ENCODE measurements at places on chromosomes 3 and 15.

GRCh38 chr3:126474498-126475412, 936 bp downstream of the ZXDC start:
- H3K4me1 ChIP-seq: peaks cover 27% of the 10 kb centered on the region
- DNase-seq: peak; percentile 49
- no peaks in the 10 kb centered on the region for H3K36me3 ChIP-seq
- peak overlapping the region; percentile 95 for H3K27ac ChIP-seq
- peak overlapping the region; percentile 68 for H3K4me3 ChIP-seq
- H3K27me3 ChIP-seq: no peaks in the 10 kb centered on the region

DNA sequence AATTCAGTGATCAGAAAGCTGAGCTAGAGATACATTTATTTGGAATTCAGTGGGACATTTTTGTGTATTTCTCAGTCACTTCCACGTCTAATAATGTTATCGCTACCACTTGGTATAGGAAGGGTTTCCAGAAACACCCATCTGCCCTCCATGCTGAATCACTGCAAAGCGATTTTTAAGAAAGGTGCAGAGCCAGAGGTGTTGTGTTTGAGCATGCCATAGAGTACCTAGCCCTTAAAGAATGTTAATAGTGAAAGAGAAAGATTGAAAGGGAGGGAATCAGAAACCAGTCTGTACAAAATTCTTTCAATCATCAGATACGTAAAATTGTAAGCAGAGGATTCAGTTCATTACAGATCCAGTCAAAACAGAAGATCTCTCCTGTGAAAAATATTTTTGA, 80.1 kb upstream of the ARL6 start:
- H3K27me3 ChIP-seq: no peaks in the 10 kb centered on the region
- no peak for DNase-seq
- no peak overlapping the region for H3K4me3 ChIP-seq
- no peak overlapping the region for H3K27ac ChIP-seq
- H3K4me1 ChIP-seq: no peaks in the 10 kb centered on the region

DNA sequence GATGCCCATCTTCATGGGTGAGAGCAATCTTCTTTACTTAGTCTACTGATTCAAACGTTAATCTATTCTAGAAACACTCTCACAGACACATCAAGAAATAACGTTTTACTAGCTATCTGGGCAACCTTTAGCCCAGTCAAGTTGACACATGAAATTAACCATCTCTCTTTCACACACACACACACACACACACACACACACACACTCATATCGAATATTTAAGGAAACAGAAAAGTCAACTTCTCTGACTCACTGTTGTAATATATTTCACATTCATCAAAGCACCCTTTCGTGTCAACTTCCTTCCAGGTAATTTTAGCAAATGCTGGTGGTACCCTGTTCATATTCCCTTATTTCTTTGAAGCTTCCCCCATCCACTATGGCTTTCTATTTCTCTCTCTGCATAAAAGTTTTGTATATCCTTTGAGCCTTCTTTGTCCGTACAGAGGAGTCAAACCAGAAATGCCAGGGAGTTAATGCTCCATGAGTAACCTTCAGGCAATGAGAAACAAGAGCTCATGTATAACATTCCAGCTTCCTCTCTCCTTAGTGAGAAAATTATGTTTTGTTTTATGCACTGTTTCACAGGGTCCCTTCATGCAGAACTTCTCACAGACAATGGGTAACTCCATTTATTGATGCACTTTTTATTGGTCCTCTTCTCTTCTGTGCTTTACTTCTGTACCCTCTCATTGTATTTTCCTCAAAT, 335.5 kb upstream of the CBLB start:
- H3K4me1 ChIP-seq: no peaks in the 10 kb centered on the region
- no peak for DNase-seq
- H3K27ac ChIP-seq: no peak overlapping the region
- H3K27me3 ChIP-seq: no peaks in the 10 kb centered on the region

GRCh38 chr3:24388611-24389010, 106.0 kb downstream of the THRB start:
- no peaks in the 10 kb centered on the region for H3K36me3 ChIP-seq
- no peaks in the 10 kb centered on the region for H3K4me1 ChIP-seq
- no peak for DNase-seq

DNA sequence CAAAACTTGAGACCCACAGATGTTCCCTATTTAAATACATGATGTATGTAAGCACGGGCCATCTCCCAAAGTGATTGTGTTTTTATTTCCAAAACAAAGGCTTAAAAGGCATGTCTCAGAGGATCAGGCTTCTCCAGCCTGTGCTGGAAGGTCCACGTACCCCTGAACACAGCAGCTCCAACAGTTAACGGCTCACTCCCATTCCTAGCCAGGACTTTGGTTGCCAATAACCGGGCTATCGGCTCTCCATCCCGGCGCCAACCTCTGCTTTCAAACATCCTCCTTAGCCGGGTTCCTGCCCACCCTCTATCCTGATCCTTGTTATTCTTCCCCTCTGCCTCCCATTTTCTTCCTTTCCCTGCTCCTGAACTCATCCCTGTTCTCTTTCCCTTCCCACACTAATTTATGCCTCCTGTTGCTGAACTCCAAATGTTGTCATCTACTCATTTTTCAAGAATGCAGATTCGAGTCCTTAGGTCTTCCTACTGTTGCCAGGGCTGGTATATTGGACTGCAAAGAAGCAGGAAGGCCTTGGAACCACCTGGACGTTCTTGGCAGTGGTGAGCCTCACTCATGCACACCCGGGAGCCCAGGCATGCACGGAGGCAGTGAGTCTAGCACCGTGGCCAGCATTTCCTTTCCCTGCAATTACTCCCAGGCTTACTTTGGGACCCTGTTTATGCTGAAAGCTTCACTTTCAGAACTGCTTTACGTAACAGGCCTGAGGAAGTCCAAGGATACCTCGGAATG, 128.4 kb upstream of the RAD18 start:
- no peaks in the 10 kb centered on the region for H3K4me1 ChIP-seq
- H3K4me3 ChIP-seq: no peak overlapping the region
- no peak for DNase-seq
- H3K27ac ChIP-seq: no peak overlapping the region
- H3K36me3 ChIP-seq: no peaks in the 10 kb centered on the region

GRCh38 chr3:37918627-37919026, 56.9 kb downstream of the CTDSPL start:
- no peaks in the 10 kb centered on the region for H3K27me3 ChIP-seq
- no peak overlapping the region for H3K4me3 ChIP-seq
- no peak overlapping the region for H3K27ac ChIP-seq
- no peaks in the 10 kb centered on the region for H3K36me3 ChIP-seq
- H3K4me1 ChIP-seq: peaks cover 30% of the 10 kb centered on the region

- H3K27me3 ChIP-seq: no peaks in the 10 kb centered on the region
- no peak overlapping the region for H3K4me3 ChIP-seq
- no peak overlapping the region for H3K27ac ChIP-seq
- H3K4me1 ChIP-seq: no peaks in the 10 kb centered on the region
- H3K36me3 ChIP-seq: no peaks in the 10 kb centered on the region
These were observed 1088.9 kb downstream of the NAALADL2 start for GRCh38 chr3:175948041-175948440.

- no peak overlapping the region for H3K4me3 ChIP-seq
- H3K27ac ChIP-seq: no peak overlapping the region
- H3K27me3 ChIP-seq: no peaks in the 10 kb centered on the region
- no peak for DNase-seq
- no peaks in the 10 kb centered on the region for H3K4me1 ChIP-seq
These were observed 277.5 kb upstream of the AGTR1 start for GRCh38 chr3:148420242-148420641.

DNA sequence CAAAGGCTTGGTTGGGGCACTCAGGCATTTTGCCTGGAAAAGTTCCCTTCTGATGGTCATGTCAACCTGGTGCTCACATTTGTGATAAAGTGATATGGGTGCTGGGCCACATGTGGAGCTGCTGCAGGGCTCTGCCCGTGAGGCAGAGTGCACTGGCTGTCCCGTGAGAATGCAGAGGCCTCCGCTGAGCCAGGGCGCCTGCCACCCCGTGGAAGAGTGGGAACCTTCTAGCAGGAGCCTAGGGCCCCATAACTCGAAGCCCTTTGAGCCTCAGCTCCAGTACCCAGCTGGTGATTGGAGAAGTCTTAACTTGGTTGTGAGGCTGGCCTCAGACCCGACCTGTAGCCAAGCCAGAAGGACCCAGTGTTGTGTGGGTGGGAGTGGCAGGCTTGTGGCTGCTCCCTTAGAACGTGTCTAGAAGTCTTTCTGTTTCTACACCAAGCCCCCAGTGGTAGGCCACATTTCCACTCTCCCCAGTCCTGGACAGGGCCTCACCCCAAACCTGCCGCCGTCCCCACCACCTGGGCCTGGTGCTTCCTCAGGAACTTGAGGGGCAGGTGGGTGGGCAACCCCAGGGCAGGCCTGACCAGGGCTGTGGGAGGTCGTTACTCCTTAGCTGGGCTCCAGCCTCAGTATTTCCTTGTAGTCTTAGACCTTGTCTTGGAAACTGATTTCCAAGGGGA, 19.7 kb downstream of the SEC61A1 start:
- no peaks in the 10 kb centered on the region for H3K36me3 ChIP-seq
- H3K27me3 ChIP-seq: no peaks in the 10 kb centered on the region
- no peak for DNase-seq
- no peak overlapping the region for H3K4me3 ChIP-seq
- H3K27ac ChIP-seq: no peak overlapping the region

GRCh38 chr15:74891469-74891868, 1.6 kb downstream of the MPI start:
- no peak overlapping the region for H3K27ac ChIP-seq
- peaks cover 10% of the 10 kb centered on the region for H3K4me1 ChIP-seq
- H3K36me3 ChIP-seq: no peaks in the 10 kb centered on the region

GRCh38 chr3:162670181-162670580, 1173.6 kb downstream of the OTOL1 start:
- no peak overlapping the region for H3K4me3 ChIP-seq
- DNase-seq: no peak
- no peaks in the 10 kb centered on the region for H3K27me3 ChIP-seq
- no peaks in the 10 kb centered on the region for H3K36me3 ChIP-seq
- H3K4me1 ChIP-seq: no peaks in the 10 kb centered on the region
- H3K27ac ChIP-seq: no peak overlapping the region

- H3K27ac ChIP-seq: no peak overlapping the region
- DNase-seq: no peak
- no peak overlapping the region for H3K4me3 ChIP-seq
These were observed 3.9 kb upstream of the IREB2 start for GRCh38 chr15:78434134-78434533.

DNA sequence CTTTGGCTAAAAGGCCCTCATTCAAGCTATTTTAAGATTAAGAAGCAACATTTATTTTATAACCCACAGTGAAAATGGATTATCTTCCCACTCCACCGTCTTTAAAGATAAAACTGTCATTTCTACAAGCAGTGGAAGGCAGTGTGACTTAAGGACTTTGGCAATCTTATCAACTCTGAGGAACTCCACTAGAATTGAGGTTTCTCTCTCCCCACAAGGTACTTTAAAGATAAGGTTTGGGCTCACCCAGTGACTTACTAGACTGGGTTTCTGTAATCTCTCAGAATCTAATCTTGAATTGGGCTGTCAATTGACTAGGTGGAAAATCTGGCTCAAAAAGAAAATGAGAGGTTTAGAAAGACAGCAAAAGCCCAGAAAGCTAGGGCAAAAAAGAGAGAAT, 21.7 kb downstream of the ZNF385D start:
- H3K27ac ChIP-seq: no peak overlapping the region
- H3K4me3 ChIP-seq: no peak overlapping the region
- H3K36me3 ChIP-seq: no peaks in the 10 kb centered on the region

DNA sequence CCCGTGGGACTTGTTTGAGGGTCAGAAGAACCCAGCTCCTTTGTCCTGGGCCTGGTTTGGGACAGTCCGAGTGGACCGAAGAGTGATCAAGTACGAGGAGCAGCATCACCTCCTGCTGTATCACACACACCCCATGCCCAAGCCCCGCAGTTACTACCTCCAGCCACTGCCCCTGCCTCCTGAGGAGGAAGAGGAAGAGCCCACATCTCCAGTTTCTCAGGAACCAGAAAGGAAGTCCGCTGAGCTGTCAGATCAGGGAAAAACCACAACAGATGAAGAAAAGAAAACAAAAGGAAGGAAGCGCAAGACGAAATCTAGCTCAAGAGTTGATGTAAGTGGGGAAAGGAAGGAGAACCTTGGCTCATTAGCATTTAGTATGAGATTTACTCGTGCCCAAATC, 3.3 kb upstream of the P2RY12 start:
- peaks cover 4% of the 10 kb centered on the region for H3K4me1 ChIP-seq
- H3K27me3 ChIP-seq: no peaks in the 10 kb centered on the region
- no peak for DNase-seq
- no peak overlapping the region for H3K27ac ChIP-seq
- H3K36me3 ChIP-seq: no peaks in the 10 kb centered on the region

DNA sequence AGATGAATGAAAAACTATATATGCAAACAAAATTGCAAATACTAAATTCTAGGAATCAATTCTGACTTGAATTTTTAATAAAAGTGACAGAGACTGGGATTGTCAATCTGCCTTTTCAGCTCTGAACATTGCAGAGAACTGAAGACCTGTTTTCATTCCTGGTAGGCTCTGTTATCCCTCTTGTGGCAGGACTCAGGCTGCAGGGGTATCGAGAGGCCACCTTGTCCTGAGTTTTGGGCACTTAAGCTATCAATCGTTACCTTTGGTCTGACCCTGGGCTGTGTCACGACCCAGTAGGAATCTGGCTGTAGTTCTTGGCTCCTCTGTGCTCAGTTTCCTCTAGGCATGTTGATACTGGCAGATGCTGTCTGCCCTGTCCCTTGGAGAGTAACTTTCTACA, 238.0 kb downstream of the CACNA2D3 start:
- no peak for DNase-seq
- H3K36me3 ChIP-seq: no peaks in the 10 kb centered on the region
- no peaks in the 10 kb centered on the region for H3K27me3 ChIP-seq
- peaks cover 15% of the 10 kb centered on the region for H3K4me1 ChIP-seq
- no peak overlapping the region for H3K27ac ChIP-seq
- H3K4me3 ChIP-seq: no peak overlapping the region

DNA sequence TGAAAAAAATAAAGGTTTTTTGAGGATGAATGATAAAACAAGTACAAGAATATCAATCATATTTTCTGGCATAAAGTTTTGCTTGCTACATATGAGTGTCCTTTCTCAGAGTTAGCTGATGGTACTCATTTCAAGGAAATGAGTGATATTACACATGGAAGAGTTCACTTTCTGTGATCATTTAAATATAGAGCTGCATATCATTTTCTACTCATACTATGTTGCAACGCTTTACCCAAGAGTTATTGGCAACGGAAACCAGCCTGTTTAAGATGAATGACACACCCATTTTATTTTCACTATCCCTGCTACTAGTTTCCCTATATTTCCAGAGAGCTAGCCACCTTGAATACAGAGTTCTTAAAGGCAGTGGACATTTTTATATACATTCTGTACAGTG, 35.4 kb upstream of the RBMS3 start:
- H3K27ac ChIP-seq: no peak overlapping the region
- DNase-seq: no peak
- no peaks in the 10 kb centered on the region for H3K27me3 ChIP-seq
- no peak overlapping the region for H3K4me3 ChIP-seq
- no peaks in the 10 kb centered on the region for H3K36me3 ChIP-seq
- no peaks in the 10 kb centered on the region for H3K4me1 ChIP-seq

GRCh38 chr15:59296181-59296617, 76.5 kb downstream of the MYO1E start:
- no peak overlapping the region for H3K4me3 ChIP-seq
- no peaks in the 10 kb centered on the region for H3K4me1 ChIP-seq
- no peaks in the 10 kb centered on the region for H3K27me3 ChIP-seq
- no peak overlapping the region for H3K27ac ChIP-seq

GRCh38 chr3:16568115-16568514, 37.1 kb downstream of the DAZL start:
- no peak overlapping the region for H3K4me3 ChIP-seq
- H3K27ac ChIP-seq: no peak overlapping the region
- no peaks in the 10 kb centered on the region for H3K36me3 ChIP-seq
- DNase-seq: no peak
